Foreskin keratinocyte (primary cell): ENCODE measurements at places on chromosomes 7 and 10. TPM values are rescaled to one million over a fixed set of nuclear protein-coding genes. Genes with fewer than 3 reads are reported as not detected.

DNA sequence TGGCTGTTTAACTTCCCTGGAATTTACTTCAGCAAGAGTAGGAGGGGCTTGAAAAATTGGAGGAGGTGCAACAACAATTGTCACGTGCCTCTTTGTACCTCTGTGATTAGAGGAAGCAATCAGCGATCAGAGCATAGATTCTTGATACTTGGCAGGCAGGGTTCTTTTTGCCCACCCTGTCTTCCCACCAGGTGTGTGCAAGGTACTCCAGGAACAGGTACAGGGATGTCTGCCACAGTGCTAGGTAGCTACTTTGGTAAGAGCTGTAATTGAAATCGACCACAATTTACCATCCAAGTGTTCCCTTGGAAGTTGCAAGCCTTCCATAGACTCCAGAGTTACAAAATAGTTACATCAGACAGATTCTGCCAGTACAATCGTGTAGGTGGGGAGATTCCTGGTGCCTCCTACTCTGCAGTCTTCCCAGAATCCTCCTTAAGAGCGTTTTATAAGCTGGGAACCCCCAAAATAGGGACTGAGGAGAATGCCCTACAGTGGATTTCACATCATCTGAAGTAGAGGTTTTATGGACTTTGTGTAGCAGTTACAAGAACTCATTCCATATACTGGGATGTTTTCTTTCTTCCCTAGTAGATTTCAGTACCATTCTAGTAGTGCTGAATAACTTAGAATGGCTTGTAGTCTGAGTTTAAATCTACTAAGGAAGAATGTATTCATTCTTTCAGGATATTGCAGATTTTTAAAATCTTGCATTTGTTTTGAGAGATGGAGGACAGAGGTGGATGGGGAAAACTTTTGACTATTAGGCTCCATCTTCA lies 101.9 kb downstream of the EXOC4 start:
- DNase-seq: no peak

GRCh38 chr10:33098951-33099663 lies 141.1 kb upstream of the ITGB1 start:
- peak; percentile 68 for DNase-seq

GRCh38 chr10:63323701-63324494 lies 141.9 kb downstream of the JMJD1C start:
- no peak for DNase-seq

- DNase-seq: no peak
These were observed 246.2 kb downstream of the MAD1L1 start for GRCh38 chr7:1986366-1987083.

The CFAP70 gene
- 0.10 and 0.22 TPM in 2 replicates for polyA plus RNA-seq

The DRGX gene
- polyA plus RNA-seq: not detected in 2 replicates
